ENCODE measurements at places on chromosomes 11 and 22. TPM values are rescaled to one million over a fixed set of nuclear protein-coding genes. Genes with fewer than 3 reads are reported as not detected.

The SMC1B gene
- total RNA-seq, result not detected

The MRGPRX3 gene
- total RNA-seq, result not detected

The FAM83F gene
- 19.2 TPM for total RNA-seq

The APOBEC3F gene
- 2.5 TPM for total RNA-seq

The PRDM11 gene
- total RNA-seq, result 24.8 TPM

The CHRM1 gene
- total RNA-seq, result not detected

The OR8G1 gene
- not detected for total RNA-seq

The UBQLN3 gene
- 1.6 TPM for total RNA-seq

The HORMAD2 gene
- not detected for total RNA-seq

The SMARCB1 gene
- total RNA-seq, result 87.4 TPM

The SLC43A1 gene
- total RNA-seq, result 32.1 TPM

The OR52I1 gene
- not detected for total RNA-seq

The DEUP1 gene
- 0.78 TPM for total RNA-seq

The TMEM132A gene
- 3.7 TPM for total RNA-seq

The TESMIN gene
- 4.1 TPM for total RNA-seq

The TIMP3 gene
- 550 TPM for total RNA-seq

The CRYBA4 gene
- total RNA-seq, result not detected

The MS4A3 gene
- total RNA-seq, result not detected

The APOBEC3B gene
- 2.9 TPM for total RNA-seq

The SLC22A25 gene
- not detected for total RNA-seq

The LSP1 gene
- total RNA-seq, result 13.7 TPM

The MPPED1 gene
- total RNA-seq, result not detected

The PHLDA2 gene
- 3.7 TPM for total RNA-seq

The RAD9A gene
- total RNA-seq, result 35.7 TPM

The CBLIF gene
- total RNA-seq, result not detected

The ASPHD2 gene
- 1.1 TPM for total RNA-seq

The LGR4 gene
- total RNA-seq, result 47.4 TPM

The BTBD18 gene
- total RNA-seq, result not detected
